ENCODE measurements at places on chromosomes 2 and 18. TPM values are rescaled to one million over a fixed set of nuclear protein-coding genes. Genes with fewer than 3 reads are reported as not detected.

DNA sequence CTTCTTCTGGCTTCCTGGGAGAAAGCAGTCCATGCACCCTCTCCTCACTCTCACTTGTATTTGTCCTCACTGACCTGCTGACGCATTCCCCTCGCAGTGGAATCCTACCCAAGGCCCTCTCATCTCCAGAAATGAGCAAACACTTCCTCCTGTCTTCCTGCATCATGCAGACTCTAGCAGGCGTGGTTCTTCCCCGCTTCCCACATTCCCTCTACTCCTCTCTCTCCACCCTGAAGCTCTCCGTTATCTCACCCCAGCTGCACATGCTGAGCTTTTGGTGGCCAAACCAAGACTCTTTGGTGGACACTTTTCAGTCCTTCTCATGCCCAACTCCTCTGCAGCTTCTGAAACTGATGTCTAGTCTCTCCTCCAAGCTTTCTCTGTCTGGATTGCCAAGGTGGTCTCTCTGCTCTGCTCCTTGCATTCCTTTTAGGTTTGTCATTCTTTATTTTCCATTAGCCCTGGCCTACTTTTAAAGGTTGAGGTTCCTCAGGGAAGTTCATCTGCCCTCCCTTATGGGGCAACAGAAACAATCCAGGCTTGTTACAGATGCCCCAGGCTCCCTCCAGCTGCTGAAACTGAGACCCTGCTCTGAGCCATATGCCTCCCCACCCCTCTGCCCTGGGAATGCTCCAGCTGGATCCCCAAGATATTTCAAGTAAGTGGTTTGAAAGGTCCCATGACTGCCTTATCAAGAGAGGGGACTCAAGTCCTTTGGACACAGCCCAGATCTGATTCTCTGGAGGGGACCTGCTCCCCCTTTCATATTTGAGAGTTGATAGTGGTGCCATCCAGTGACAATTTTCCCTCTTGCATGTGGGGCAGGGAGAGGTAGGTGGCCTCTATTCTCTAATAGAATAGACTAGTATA lies 835 bp upstream of the IL18RAP start:
- no peaks in the 10 kb centered on the region for H3K27me3 ChIP-seq
- no peak for DNase-seq
- no peak overlapping the region for H3K4me3 ChIP-seq
- peaks cover 83% of the 10 kb centered on the region for H3K4me1 ChIP-seq
- H3K36me3 ChIP-seq, result no peaks in the 10 kb centered on the region
- H3K27ac ChIP-seq, result no peak overlapping the region

GRCh38 chr2:54952978-54953456 lies 97.2 kb downstream of the RTN4 start:
- H3K27ac ChIP-seq, result peak overlapping the region; percentile 34
- H3K36me3 ChIP-seq, result no peaks in the 10 kb centered on the region
- DNase-seq, result no peak
- H3K27me3 ChIP-seq, result peaks cover 15% of the 10 kb centered on the region
- H3K4me3 ChIP-seq, result no peak overlapping the region

GRCh38 chr2:168149986-168150385 lies 97.4 kb downstream of the STK39 start:
- H3K36me3 ChIP-seq, result peaks cover 17% of the 10 kb centered on the region
- DNase-seq, result no peak
- H3K27ac ChIP-seq, result no peak overlapping the region
- peaks cover 6% of the 10 kb centered on the region for H3K4me1 ChIP-seq

- peaks cover 96% of the 10 kb centered on the region for H3K4me1 ChIP-seq
- H3K27ac ChIP-seq, result peak overlapping the region; percentile 96
- peak overlapping the region; percentile 81 for H3K4me3 ChIP-seq
- no peak for DNase-seq
- peaks cover 6% of the 10 kb centered on the region for H3K36me3 ChIP-seq
Observed at GRCh38 chr2:54579061-54579681, 123.0 kb downstream of the SPTBN1 start.

The LRATD1 gene
- not detected for total RNA-seq

Measured in naive thymus-derived CD8-positive, alpha-beta T cell (primary cell).